ENCODE measurements at places on chromosomes 13 and 19.

GRCh38 chr13:43895940-43896339 is 16.2 kb downstream of the LACC1 start:
- DNase-seq: no peak

GRCh38 chr19:5243878-5244277 is 96.7 kb downstream of the PTPRS start:
- no peak for DNase-seq

DNA sequence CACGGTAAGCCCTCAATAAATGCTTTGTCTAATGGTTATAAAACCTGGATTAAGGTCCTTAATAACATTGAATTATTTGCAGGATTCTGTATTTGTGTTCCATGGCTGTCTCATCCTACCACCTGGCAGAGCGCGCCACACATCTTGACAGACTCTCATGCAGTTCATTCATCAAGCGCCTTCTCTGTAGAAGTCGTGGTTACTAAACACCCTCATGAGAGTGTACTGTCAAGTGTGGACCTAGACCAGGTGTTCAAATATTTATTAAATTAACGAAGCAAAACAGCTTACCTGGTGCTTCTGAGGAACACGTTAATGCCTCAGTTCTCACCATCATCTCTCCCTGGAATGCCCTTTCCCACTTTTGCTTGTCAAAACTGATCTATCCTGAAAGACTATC is 13.1 kb upstream of the FBXL3 start:
- DNase-seq: no peak

DNA sequence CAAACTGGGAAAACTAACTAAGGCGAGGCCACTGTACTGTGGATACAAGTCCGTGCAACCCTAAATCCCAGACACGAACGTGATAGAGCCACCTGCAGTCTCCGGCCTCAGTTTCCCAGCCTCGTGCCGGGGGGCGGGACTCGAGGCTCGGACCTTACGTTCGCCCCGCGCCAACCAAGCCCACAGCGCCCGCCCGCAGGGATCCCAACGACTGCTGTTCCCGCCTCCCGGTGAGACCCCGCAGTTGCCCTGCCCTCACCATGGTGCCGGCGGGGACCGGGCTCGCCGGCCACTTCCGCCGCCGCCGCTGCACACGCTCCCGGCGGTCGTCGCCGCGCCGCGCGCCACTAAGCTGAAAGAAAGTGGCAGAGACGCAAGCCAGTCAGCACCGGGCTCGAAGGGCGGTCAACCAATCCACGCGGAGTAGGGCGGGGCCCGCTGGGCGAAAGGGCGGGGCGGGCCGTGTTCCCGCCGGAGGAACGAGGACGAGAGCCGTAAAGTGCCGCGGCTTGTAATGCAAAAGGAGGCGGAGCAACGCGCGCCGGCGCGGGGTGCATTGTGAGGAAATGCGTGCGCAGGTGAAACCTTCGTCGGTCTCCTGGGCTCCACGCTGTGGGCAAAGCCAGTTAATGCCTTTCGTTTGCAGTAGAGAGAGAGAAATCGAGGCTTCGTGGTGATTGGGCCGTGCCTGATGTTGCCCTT is at the start of gene LSM4:
TSS of gene LSM4 (minus strand) at position 318 of the 702 bp plus-strand sequence. CDS start at position 262, 56 bp downstream.
- DNase-seq: peak; percentile 99

DNA sequence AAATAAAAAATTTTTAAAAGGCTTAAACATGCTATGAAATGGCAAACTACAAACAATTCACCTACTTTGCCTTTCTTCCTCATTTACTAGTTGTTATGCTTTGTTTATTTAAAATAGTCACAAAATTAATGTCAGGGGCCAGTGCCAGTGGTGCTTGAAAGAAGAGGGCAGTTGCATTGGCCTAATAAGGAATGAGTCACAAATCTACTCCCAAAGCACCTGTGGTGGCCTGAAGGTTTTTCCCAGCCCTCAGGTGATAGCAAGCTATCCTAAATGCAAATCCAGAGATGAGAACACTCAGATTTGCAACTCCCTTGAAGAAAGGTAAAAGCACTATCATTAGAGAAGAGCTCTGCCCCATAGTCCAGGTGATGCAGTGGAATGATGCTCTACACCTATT is 103.6 kb downstream of the MBNL2 start:
- DNase-seq: no peak
